ENCODE measurements at places on chromosomes 6 and 20.

DNA sequence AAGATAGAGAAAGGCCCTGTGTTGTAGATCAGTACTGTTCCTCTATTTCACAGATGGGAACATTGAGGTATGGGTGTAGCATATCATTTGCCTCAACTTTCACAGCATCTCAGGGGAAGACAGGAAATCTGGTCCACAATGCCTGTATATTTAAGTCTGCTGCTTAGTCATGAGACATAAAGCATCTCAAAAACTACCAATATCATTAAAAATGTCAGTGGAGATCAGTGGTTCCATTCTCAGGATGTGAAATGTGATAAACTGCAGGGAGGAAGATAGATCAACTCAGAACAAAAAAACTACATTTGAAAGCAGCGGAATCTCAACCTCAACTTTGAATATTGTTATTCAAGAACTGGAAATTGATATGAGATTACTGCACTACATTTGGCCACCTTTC lies 192.9 kb upstream of the PREP start:
- DNase-seq: no peak

GRCh38 chr6:22906091-22906549 lies 336.8 kb downstream of the HDGFL1 start:
- DNase-seq: peak; percentile 52

DNA sequence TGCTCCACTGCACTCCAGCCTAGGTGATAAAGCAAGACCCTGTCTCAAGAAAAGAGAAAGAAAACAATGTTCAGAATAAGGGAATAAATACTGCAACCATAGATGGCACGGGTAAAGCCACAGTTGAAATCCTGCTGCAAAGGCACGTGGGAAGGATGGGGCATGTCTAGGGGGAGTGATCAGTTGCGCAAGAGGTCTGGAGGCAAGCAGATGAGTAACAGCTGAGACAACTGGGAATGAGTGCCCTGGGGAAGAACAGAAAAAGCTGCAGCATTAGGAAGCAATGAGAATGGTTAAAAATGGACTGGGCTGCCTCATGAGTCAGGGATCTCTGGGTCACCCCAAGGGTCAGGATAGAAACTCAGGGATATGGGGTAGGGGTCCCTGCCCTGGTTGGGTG lies 96.3 kb downstream of the GMPR start:
- peak; percentile 80 for DNase-seq

DNA sequence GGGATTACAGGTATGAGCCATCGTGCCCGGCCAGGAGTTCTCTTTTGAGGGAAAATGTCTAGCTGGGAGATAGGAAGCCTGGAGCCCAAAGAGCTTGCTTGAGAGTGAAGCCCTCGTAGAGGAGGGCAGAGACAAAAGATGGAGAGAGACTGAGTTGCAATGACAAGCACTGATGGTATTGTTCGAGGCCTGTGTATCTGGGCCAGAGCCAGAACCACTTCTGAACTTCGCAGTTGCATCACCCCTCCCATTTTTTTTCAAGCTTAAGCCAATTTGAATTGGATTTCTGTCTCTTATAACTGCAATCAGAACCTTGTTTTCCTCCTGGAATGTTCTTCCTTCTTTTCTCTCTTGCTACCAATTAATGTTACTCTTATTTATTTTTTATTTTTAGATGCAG lies 83.1 kb downstream of the KCNB1 start:
- no peak for DNase-seq

- DNase-seq: peak; percentile 91
Observed at GRCh38 chr20:19947611-19948264, 69.4 kb upstream of the NAA20 start.

- DNase-seq: peak; percentile 88
Observed at GRCh38 chr6:108383981-108384380, 89.1 kb downstream of the AFG1L start.

- no peak for DNase-seq
Observed at GRCh38 chr6:90103056-90103800, 193.4 kb downstream of the BACH2 start.

DNA sequence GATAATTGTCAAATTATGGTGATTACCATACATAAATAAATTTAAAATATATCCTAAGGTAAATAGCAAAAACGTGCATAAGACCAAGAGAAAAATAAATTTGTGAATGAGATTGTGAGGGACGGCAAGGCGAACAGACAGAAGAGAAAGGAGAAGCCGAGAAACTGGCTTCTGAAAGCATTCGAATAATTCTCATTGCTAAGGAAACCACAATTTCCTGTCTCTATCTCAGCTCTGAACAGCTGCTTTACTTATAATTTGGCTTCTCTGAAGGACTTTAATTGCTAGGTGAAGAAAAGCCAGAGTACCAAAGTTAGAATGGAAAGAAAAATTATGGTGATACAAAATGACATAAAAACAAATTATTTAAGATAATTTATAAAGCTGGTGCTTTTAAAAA lies 79.0 kb upstream of the RGS17 start:
- no peak for DNase-seq

DNA sequence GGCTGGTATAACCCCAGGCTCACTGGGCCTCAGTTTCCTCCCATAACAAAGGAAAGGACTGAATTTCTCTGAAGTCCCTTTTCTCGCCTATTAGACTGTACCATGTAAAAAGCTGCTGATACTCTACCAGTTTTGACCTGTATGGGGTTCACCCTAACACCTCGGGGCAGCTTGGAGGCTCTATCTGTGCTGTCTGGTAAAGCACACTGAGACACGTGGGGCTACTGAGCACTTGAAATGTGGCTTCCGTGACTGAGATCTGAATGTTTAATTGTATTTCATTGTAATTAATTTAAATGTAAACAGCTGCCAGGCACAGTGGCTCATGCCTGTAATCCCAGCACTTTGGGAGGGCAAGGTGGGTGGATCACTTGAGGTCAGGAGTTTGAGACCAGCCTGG lies 24.0 kb downstream of the BMP7 start:
- DNase-seq: no peak

DNA sequence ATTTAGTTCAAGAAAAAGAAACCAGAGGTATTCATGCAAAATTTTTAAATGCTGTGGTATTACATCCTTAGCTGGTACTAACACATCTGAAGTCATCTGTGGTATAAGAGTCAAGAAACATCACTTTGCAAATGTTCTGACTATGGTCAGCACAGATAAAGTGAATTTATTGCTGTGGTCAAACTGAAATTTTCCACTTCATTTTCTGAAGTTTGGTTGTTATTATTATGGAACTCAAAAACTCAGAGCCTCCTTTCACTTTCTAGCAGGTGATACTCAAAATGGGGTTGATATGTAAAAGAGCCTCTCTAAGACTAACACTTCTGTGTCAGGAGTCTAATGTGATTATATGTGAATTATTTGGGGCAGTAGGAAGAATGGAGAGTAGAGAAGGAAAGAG lies 257.8 kb downstream of the RNGTT start:
- DNase-seq: no peak

DNA sequence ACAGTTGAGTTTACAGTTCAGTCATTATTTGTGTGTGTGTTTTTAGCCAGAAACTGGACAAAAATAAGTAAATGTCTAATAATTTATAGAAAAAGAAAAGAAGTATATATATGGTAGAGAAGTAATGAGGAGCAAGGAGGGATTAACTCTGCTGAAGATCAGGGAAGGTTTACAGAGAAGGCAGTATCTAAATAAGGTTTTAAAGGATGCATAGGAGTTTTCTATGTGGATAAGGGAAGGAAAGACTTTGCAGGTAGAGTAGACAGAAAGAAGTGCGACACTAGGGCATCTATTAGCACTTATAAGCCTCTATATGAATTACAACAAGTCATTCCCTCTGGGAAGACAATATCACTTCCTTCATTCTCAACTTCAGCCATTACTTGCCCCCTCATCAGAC lies 34.3 kb downstream of the ISM1 start:
- no peak for DNase-seq

DNA sequence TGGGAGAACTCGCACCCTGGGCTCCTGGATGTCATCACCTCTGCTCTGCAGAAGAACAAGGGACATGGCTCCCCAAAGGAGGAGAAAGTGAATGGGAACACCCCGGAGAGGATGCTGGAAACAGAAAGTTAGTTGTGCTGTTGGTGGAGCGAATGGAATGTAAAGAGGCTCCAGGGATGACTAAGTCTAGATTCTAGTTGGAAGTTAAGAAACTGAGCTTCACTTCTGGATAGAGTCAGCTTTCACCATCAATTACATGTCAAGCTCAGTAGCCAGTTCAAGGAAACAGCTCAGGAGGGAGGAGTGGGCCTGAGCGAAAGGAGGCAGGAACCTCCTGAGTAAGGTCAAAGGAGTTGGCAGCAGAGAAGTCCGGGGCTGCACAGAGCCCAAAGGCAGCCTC lies 132.1 kb upstream of the ARID1B start:
- DNase-seq: no peak

DNA sequence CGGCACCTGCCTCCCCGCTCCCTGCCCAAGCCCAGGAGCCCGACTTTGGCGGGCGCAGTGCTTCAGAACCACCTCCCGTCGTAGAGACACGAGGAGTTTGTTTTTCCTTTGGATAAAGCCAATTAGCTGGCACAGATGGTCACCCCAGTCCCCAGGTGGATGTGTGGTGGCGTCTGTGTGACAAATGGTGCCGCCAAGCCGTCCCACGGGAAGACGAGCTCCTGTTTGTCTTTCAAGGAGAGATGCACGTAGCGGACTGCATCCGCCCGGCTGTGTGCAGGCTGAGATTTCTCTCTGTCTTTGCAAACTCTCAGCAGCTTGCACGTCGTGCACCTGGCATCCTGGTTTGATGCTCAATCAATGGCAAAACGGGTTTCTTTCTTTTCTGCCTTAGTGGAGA lies 16.1 kb upstream of the MRGBP start:
- no peak for DNase-seq

GRCh38 chr6:150865043-150865405 lies 478 bp upstream of the MTHFD1L start:
- DNase-seq: no peak

DNA sequence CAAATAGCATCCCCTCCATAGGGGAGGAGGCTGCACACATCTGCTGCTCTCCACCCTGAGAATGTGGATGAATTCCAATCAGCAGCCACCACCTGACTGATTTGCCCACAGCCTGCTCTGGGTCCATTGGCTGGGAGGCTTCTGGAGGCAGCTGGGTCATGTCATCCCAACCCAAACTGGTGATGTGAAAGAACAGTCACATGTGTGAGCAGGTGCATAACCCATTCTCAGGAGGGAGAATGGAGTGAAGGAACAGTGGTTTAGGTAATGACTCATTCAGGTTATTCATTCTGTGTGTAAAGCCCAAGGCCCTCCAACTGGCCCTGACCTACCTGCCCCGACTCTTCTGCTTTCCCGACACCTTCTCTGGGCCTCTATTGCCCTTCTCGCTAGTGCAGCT lies 90.9 kb upstream of the GCM1 start:
- DNase-seq: no peak

DNA sequence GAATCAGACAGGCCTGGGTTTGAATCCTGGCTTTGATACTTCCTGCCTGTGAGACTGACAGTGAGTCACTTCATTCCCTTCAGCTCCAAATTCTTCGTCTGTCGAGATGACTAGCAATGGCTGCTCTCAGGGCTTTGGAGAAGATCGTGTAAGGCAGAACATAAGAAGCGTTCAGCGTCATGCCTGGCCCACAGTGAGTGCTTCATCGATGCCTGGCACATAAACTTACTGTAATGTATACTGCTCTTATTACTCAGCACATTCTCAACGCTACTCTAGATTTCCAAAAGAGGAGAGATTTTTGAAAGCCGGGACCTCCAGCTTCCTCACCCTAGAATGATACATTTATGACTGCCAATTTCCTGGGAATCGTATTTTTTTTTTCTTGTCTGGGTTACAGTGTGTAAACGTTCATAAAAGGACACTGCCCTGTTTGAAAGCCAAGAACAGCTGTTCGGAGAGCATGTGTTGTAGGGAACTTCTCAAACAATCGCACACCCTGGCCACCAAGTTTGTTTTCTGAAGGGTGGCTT lies 16.2 kb upstream of the BCAS1 start:
- DNase-seq: peak; percentile 69

DNA sequence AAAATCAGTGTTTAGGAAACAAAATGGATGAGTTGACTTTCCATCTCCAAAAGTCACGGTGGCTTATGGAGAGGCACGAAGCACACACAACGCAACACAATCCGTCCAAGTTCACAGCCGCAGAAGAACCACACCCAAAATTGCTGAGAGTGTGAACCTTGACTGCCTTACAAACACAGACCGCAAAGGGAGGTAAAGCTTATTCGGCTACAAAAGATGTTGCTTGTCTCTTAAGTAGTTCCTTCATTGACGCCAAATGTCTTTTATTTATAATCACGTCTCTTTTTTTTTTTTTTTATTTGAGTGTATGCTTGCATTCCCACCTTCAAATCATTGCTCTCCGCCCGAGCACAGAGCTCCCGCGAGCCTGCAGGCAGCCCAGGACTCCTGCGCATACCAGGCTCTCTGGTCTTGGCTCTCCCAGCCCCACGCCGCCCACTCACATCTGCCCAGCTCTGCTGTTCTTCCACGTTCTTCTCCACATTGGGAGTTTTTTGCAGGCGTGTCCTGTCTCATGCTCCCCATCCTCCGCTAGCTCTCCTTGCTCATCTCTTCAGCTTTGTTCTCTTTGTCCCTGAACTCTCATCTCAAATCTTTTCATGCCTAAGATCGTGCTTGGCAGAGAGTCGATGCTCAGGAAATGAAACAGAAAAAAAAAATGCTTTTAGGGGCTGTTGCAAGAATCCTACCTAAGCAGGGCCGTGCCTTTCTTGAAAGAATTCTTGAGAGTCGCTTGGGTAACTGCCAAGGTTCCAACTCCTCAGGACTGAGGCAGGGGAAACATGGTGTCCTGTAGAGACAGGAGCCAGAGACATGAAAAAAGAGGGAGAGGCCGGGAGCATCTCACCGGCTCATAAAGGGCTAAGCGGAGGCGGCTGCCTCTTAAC lies 25.8 kb downstream of the LY86 start:
- DNase-seq: no peak
